CD4-positive, alpha-beta T cell treated with Interleukin-10 for 1 hour (primary cell): ENCODE measurements at places on chromosomes 6 and 20.

DNA sequence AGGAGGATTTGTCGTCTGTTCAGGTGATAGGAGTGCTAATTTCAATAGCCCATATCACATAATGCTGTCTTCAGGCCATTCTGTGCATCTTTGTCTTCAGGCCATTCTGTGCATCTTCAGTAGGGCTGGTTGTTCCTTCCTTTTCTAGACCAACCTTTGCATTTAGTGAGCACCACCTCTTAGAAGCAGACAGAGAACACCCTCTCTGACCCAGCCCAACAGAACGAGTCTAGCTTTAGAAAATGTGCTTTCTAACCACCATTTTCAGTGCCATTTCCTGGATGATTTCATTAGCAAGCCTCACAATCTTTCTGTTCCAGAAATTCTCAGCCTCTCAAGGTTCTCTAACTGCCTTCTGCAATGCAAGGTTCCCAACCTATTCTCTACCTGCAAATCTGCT, 215.3 kb upstream of the KCNQ5 start:
- DNase-seq = no peak

DNA sequence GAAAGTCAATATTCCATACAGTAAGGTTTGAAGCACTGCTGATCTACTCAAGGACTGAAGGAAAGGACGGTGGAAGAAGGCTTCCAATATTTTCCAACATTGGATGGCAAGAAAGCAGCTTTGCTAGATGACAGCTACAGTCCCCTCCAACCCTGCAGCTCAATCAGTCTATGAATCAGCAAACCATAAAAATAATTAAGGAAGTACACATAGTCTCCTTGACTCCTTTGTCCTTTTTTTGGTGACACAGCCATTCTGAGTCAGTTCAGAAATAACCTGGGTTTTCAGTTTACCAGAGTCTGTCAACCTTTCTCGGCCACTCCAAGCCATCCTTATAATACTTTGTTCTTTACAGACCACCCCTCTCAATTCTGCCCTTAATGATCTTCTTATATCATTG, 232.5 kb downstream of the IBTK start:
- DNase-seq = no peak

DNA sequence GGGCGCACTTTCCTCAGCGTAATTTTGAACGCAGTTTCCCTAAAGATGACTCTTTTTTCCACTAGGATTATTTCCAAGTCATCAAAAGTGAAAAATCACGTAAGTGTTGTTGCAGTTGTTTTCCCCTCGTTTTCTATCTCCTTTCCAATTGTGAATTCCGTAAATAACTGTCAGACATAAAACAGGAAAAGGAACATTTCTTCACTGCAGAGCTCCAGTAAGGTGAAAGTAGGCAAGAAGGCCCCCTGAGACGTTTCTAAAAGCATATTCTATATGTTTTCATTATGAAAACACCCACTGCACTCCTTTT, 17.8 kb downstream of the HIVEP2 start:
- DNase-seq = peak; percentile 40

DNA sequence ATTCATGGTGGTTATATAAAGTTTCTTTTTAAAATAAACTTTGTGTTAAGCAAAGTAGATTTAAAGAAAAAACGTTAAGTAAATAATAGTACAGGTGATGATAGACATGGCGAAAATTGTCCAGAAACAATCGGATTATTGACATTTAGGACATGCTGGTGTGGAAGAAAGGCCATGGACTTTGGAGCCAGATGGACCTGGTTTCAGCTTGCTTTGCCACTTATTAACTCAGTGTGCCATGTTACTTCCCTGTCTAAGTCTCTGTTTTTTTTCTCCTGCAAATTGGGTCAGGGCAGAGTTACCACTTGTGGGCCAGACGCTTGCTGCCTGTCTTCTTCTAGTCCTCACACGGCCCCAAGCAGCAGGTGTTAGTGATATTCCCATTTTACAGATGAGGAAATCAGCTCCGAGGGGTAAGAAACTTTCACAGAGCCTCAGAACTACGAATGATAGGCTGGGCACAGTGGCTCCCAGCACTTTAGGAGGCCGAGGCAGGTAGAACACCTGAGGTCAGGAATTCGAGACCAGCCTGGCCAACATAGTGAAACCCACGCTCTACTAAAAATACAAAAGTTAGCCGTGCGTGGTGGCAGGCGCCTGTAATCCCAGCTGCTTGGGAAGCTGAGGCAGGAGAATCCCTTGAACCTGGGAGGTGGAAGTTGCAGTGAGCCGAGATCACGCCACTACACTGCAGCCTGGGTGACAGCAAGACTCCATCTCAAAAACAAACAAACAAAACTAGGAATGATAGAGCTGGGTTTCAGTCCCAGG, 12.4 kb downstream of the KIF3B start:
- DNase-seq = no peak

- no peak for DNase-seq
These were observed 26.1 kb downstream of the CHMP4B start for GRCh38 chr20:33837096-33837830.

DNA sequence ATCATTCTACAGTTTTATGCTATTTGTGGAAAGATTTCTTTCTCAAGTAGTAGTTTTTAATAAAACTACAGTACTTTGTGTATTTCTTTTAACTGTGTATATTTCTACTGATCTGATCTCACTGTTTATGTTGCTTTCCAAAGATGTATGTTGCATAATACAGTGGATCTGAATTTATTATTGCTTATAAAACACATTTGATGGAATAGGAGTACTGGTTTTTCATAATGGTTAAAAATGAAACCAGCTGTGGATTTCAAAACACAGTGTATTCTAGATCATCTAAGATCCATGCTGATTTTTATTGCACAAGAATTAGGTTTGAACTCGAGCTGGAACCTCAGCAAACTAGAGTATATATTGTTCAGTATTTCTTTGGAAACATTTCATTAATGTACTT, 8.0 kb downstream of the NKX2-4 start:
- no peak for DNase-seq

DNA sequence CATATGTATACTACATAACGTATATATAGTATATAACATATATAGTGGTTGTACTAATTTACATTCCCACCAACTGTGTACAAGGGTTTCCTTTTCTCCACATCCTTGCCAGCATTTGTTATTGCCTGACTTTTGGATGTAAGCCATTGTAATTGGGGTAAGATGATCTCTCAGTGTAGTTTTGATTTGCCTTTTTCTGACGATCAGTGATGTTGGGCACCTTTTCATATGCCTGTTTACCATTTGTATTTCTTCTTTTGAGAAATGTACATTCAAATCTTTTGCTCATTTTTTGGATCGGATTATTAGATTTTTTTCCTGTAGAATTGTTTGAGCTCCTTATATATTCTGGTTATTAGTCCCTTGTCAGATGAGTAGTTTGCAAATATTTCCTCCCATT, 11.4 kb downstream of the SYNJ2 start:
- DNase-seq = no peak

DNA sequence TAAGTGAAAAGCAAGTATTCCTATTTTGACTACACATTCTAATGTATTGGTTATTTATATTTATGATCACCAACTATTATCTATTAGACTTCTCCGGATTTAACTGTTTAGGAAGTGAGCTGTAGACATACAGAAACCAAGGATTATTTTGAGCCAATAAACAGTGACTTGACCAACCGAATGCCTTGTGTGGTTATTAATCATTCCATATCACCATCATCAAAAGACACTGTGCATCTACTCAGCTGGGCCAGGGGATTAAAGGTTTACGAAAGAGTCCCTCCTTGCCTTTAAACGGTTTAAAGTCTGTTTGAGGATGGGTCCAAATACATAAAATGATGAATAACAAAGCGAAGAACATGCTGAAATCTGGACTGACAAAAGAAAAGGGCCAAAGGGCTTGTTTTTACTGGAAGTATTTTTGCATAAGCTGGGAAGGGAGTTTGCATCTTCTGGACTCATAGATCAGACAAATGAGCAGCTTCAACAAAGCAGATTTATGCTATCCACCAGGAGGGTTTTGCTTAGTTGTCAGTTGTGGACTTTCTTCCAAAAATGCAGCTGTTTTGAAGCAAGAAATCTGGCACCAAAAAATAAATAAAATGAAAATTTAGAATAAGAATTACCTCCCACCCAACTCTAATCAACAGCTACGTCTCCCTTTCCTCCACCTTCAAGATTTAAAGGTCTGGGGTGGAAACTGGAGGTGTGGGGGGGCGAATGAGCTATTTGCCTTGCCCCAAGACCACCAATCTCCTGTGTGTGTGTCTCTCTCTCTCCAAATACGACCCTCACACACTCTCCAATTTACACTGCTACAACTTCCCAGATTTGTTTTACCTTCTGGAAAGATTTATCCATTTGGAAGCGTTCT, 33.6 kb upstream of the ID4 start:
- no peak for DNase-seq

- no peak for DNase-seq
These were observed 48.5 kb upstream of the NOP56 start for GRCh38 chr20:2603816-2604505.

GRCh38 chr6:56759521-56759920, 116.8 kb upstream of the DST start:
- DNase-seq = no peak

GRCh38 chr20:11935212-11936154, 17.8 kb downstream of the BTBD3 start:
- no peak for DNase-seq

DNA sequence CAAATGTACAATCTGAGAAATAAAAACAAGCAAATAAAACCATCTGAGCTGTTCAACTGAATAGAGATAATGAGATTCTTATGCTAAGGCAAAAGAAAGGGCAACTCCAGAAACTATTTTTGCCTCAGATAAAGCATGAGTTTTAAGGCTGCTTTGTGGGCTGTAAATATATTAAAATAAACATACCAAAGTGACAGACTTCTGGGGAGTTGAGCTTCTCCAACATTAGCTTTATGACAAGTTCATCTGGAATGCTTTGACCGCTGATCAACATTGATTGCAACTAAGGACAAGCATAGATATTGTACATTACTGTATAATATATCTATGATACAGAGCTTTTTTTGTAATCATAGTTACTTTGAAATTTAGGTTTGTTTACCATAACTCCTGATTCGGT, 19.3 kb downstream of the AK9 start:
- DNase-seq = no peak

- no peak for DNase-seq
These were observed 88.0 kb upstream of the SOX4 start for GRCh38 chr6:21505574-21505990.

- DNase-seq = no peak
These were observed 69.9 kb downstream of the TTLL2 start for GRCh38 chr6:167394820-167395219.

- no peak for DNase-seq
These were observed 84.0 kb downstream of the CHD6 start for GRCh38 chr20:41534170-41534569.

DNA sequence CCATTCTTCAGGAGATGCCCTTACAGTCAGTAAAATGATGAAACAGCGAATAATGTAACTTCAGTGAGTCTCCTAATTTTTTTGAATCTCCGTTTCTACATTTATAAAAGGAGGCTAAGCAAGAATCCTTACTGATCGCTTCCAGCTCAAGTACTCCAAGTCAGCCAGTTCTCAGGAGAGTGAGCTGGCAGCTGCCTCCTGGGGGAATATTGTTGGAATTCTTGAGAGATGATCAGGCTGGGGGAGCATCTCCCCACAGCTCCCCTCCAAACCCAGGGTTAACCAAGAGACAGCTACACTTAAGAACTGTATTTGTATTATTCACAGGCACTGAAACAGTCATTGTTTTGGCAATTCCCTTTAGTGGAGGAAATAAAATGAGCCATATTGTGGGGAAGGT, 89.1 kb upstream of the PCSK2 start:
- no peak for DNase-seq

DNA sequence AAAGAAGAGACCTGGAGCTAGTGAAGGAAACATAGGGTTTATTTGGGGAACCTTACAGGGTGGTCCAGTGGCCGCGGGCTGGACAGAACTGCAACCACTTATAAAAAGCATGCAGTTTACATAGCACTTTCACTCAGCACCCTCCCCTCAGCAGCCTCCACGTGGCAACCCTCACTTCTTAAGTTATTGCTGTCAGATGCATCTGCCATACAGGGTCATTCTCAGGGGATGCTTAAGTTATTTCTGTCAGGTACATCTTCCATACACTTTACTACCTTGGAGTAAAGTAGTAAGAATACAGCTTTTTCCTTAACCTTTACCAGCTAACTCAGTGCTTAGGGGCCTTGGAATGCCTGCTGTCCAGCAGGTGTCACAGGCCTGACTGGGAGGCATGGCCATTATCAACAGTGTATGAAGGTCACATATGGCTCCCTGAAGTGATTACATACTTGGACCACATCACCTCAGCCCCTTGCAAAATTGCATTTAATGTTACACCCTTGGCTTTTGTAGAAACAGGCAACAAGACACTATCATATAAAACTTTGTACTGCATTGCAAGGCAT, 2.0 kb upstream of the NOL7 start:
- no peak for DNase-seq

GRCh38 chr6:168827586-168827871, 386.5 kb downstream of the SMOC2 start:
- DNase-seq = no peak

GRCh38 chr20:19378058-19378457, 165.6 kb downstream of the SLC24A3 start:
- no peak for DNase-seq

DNA sequence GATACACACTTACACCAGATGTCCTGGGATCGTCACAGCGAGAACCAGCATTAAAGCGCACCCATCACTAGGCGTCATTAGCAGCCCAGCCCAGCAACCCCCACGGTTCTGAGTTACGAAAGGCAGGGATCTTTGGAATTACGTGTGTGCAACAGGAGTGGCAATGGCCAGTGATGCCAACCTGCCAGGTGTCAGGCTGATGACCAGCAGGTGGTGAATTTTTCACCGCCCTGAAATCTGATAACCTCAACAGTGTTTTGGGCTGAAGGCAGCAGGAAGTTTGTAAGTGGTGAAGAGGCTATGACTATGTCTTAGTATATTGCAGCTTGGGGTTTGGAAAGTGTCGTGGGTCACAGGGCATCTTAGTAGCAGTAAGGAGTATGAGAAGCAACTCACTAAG, 166.1 kb downstream of the TMEM242 start:
- DNase-seq = no peak

GRCh38 chr6:151701911-151702562, 105.4 kb upstream of the ESR1 start:
- DNase-seq = no peak

- no peak for DNase-seq
These were observed 106.4 kb downstream of the QKI start for GRCh38 chr6:163520956-163521355.

- no peak for DNase-seq
These were observed 42.4 kb downstream of the SCGN start for GRCh38 chr6:25694366-25694765.

DNA sequence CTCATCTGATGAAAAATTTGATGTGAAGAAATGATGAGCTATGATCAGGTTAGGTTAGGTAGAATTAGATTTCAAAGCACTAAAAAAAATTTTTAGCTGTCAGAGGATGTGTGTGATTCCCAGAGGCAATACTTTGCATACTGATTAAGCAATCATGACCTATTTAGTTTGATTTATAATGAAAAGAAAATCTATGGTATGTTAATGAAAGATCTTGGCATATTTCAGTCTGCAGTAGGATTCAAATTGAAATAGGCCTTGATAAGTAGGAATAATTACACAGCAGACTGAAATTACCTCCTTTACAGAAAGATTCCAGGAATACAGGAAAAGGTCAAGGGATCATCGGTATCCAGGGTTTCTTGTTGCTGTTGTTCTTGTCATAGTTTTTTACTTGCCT, 69.3 kb downstream of the HDDC2 start:
- no peak for DNase-seq

GRCh38 chr6:134177753-134178160, 125.3 kb upstream of the SLC2A12 start:
- no peak for DNase-seq

GRCh38 chr6:19873031-19873430, 35.9 kb downstream of the ID4 start:
- DNase-seq = no peak

GRCh38 chr6:160298121-160298520, 39.5 kb upstream of the SLC22A2 start:
- DNase-seq = no peak
